Stimulated activated CD4-positive, alpha-beta T cell treated with anti-CD3 and anti-CD28 coated beads, Interleukin-4, amount 100 ng/mL, for 1 hour (primary cell): ENCODE measurements at places on chromosomes 1 and 21.

DNA sequence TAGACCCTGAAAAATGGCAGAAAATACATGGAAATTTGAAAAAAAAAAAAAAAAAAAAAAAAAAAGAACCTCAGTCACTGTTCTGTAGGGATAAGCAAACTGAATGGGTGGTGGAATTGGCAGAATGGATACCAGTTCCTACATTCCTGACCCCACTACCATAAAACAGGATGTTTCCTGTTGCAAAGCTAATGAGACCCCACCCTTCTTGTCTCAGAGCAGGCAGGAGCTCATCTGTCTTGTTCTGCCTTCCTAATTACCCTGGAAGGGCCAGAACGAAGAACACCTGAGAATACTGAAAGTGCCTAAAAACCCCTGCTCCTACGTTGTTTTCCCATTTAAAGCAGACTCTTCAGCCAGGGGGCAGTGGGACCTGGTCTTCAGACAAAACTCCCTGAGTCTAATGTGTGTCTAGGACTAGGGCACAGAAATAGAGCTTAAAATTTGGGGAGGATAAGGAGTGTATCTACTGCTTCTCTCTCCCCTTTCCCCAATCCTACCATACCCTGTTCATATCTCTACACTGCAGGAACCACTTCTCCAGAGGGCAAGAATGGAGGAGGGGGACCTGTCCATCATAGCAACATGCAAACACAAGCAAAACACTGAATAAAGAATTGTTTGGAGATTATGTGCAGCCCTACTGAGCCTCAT lies 3.9 kb downstream of the C1orf56 start:
- no peak for DNase-seq

GRCh38 chr1:43980255-43981134 lies 1.5 kb downstream of the B4GALT2 start:
- DNase-seq: no peak

DNA sequence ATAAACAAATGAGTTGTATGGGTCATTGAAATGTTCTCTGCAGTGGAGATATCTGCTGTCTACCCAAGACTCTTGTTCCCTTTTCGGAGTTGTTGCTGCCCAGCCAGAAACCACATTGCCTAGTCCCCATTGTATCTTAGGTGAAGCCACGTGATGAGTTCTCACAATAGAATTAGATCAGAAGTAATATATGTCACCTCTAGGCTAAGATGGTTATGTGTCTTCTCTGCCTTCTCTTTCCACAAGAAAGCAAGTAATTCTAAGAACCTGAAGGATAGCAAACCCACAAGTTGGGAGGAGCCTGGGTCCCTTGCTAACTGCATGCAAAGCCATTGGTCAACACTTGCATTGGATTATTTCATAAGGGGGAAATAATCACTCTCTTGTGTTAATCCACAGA lies 76.6 kb downstream of the ADCY10 start:
- DNase-seq: no peak

DNA sequence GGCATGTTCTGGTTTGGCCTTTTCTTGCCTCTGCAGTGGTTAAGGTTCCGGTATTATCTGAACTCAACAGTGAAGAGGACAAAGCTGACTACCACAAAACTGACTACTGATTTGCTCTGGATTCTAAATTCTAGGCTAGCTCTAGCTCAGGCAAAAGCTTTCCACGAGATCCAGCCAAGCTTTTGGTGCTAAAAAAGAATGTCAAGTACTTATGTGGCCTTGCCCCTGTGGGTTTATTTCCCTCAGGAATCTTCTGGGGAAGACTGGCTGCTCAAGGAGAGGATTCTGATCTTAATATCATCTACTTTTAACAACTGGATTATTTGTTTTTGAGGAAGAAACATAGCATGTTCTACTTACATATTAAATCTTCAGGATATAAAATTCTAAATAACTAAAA lies 26.1 kb upstream of the MTMR11 start:
- no peak for DNase-seq
